Activated CD4-positive, alpha-beta T cell treated with anti-CD3 and anti-CD28 coated beads for 24 hours (primary cell): ENCODE measurements at places on chromosomes 12 and 14.

DNA sequence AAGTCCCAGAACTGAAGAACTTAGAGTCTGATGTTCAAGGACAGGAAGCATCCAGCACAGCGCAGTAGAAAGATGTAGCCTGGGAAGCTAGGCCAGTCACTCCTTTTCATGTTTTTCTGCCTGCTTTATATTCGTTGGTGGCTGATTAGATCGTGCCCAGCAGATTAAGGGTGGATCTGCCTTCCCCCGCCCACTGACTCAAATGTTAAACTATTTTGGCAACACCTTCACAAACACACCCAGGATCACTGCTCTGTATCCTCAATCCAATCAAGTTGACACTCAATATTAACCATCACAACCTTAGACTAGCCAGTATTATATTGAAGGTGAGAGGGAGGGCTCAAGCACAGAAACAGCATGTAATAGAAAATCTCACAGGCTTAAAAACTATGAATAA lies 222.9 kb downstream of the C12orf50 start:
- no peak for DNase-seq

DNA sequence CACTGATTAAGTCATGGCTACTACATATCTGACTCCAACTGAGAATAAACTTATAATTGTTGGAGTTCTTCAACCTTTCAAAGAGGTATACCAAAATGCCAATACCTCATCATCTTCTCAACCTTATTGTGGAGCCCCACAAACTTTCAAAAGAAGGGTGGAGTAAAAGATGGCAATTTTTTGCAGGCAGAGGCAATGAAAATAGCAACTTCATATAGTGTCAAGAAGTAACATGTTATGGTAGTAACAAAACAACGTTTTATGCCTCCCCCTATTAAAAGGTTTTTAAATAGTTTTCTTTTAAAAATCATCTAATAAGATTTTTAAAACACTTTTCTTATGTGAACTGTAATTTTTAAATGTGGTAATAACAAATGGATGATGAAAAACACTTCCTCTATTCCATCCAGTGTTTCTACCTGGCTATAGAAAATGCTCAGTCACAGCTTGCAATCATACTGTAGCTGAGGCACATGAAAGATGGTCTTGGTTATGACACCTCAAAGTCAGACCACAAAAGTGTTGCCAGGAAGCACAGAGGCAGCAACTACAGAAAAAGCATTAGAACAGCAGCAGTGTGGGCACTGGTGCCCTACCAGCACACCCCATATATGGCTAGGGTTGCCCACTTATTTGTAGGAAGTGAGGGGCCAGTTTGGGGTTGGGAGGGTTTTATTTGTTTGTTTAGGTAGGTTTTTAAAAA lies 7.0 kb downstream of the PPP1R12A start:
- DNase-seq: peak; percentile 8

- DNase-seq: no peak
These were observed 69.7 kb downstream of the LRP6 start for GRCh38 chr12:12197128-12197527.

DNA sequence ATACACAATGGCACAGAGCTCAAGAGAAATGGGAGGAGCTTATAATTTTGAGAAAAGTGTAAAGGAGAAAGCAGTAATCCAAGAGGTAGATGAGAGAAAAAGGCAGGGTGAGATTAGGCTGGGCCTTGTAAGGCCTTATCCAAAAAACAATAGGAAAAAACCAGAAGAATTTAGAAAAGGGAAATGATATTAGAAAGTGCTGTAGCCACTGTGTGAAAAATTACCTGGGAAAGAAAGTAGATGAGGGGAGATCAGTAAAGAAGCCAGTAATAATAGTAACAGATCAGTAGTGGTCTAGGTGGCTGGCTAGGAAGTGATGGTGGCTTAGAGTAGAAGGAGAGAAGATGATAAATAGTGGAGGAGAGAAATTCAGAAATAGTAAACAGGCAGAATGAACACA lies 66.3 kb upstream of the CFL2 start:
- no peak for DNase-seq

DNA sequence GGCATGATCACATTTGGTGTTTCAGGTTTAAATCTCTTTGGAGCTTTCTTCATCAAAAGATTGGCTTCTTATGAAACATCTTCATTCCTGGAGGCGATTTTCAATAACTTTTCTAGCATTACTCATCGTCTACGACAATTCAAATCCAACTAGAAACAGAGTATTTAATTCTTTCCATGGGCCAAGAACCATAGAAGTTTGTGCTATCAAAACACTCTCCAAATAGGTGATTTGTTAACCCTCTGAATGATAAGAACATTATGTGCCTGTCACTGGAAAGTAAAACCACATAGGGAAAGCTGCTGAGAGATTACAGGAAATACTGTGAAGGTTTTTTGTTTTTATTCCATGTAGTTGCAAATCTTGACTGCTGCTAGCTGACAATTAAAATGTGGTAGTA lies 6.9 kb upstream of the DCN start:
- no peak for DNase-seq

GRCh38 chr14:22715186-22715812 lies 51.2 kb upstream of the OXA1L start:
- no peak for DNase-seq

DNA sequence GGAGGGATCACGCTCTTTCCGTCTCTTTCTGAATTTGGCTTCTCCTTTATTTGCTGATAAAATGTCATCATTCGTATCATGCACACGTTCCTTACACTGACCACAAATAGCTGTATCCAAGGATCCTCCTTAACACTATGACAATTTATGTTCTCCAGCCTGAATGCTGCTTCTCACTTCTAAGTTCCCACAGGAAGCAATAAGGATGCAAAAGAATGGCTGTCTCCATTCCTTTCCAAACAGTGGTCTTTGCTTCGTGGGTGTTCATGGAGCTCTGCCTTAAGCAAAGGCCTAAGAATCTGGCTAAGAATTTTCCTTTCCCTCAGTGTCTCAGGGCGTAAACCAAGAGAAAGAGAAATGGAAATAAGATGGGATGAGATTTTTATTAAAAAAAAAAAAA lies 200.2 kb downstream of the ITPR2 start:
- DNase-seq: no peak

DNA sequence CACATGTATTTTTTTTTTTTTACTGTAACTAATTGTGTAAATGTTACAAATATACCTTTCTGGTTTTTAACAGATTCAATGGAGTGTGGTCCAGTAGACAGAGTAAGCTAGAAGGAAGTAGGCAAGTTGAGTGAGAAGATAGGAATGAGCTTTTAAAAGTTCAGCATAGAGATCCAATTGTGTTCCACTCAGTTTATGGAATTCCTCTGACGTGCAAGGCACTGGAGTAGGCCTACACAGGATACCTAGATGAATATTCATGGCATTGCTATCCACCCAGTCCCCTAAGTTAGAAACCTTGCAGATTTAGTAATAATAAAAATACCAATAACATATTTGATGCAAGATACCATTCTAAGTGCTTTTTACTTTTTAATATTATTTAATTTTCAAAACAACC lies 225.6 kb upstream of the ARID2 start:
- DNase-seq: no peak

GRCh38 chr12:111720457-111720856 lies 34.6 kb downstream of the ACAD10 start:
- DNase-seq: no peak

DNA sequence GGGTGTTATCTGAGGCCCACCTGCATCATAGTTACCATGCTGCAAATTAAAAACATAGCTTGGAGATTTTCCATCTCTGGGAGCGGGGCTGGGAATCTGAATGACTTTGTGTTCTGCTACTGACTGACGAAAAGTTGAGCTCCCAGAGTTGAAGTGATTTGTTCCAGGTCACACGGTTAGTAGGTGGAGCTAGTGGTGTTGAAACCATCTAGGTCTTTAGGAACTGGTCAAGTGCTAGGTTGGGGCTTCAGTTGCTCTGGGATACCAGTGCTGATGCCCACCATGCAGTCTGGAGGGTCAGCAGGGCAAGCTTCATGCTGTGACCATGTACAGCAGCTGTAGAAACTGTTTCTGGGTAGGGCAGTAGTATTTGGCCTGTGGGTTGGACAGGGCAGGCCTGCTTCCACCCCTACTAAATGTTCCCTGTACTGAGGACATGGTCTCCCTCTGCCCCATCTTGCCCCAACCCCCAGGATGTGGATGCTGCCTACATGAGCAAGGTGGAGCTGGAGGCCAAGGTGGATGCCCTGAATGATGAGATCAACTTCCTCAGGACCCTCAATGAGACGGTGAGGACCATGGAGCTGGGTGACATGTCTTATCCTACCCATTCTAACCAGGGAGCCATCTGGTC lies 5.3 kb downstream of the KRT7 start:
- no peak for DNase-seq

DNA sequence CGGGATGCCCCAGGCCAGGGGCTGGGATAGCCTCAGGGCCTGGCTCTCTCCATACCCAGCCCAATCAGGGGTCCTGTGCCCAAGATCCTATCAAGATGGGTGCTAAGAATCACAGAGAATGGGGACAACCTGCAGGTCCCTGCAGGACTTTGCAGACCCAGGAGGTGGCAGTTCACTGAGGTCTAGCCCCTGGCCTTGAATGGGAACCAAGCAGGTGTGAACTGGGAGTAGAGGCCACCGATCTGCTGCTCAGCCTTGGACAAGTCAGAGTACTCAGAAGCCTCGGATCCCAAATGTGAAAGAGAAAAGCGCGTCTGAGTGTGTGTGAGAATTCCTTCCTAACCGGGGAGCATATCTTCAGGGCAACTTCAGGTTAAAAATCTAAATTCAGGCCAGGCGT lies 76.2 kb downstream of the ARL6IP4 start:
- no peak for DNase-seq

GRCh38 chr14:77043177-77043983 lies 14.9 kb upstream of the IRF2BPL start:
- no peak for DNase-seq

DNA sequence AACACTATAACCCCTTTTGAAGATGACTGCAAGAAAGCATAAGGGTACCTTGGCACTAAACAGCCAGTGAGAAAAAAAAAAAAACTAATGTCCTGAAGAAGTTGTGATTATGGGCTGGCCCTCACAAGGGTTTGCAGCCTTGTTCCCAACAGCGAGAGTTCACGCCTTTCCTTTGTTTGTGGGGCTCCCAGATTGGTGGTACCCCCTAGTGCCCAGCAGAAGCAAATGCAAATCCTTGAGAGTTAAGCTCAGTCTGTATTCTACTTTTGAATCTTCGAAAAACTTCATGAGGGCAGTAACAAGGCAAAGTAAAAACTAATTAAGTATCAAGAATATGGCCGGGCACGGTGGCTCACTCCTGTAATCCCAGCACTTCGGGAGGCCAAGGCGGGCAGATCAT lies 238.9 kb upstream of the LMO3 start:
- no peak for DNase-seq

DNA sequence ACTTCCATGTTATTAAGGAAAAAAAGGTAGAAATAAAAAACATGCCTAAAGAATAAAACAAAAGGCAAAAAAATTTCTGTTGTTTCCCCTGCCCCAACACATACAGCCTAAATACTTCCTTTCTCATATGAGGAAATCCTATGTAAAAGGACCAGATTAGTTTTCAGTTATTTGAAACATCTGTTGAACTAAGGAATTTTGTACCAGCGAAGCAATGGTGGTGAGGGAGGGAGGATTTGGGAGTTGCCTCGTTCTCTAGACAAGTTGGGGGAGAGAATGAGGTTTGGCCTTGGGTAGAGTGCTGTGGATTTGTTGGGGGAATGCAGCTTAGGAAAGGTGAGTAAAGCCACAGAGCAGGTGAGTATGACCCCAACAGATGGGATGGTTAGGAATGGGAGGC lies 141.5 kb upstream of the RFLNA start:
- no peak for DNase-seq

DNA sequence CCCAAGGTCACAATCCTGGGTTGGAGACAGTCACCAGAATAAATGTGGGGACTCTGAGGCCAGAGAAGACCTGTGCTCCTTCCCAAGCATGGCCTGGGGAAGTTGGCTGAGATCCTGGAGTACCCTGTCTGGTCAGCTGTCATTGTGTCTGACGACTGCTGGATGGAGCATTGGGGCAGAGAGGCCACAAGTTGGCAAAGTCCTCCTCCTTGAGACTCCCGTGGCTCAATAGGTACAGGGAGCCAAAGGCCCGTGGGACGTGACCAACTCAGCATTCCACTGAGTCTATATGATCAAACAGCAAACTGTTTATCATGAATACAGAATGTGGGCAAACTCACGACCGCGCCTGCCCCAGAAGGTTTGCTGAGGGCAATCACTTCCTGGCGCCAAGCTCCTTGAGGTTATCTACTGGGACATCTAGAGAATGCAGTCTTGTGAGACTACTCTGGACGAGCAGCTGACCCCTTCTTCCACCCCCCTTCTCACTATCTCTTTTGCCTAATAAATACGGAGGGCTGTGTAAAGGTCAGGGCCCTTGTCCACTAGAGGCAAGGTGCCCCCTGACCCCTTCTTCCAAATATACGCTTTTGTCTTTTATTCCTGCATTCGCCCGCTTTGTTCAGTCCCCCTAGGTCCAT lies 14.3 kb upstream of the SLC10A1 start:
- no peak for DNase-seq

DNA sequence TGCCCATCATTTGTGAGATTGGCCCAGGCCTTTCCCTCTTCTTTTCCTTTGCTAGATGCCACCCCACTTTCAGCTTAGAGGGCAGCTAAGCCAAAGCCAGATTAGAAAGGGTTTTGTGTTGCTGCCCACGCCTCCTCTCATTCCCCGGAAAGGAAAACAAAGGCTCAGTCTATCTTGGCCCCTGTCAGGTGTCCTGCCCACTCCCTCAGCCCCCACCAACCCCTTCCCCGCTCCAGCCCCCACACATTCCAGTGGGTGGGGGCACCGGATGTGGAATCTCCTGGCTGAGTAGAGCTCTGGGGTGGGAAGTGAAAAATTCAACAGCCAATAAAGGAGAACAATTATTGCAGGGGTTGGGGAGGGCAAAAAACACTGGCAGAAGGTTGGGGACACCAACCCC lies 2.2 kb downstream of the BLOC1S1 start:
- no peak for DNase-seq
